ENCODE measurements at places on chromosomes 2 and 18.

DNA sequence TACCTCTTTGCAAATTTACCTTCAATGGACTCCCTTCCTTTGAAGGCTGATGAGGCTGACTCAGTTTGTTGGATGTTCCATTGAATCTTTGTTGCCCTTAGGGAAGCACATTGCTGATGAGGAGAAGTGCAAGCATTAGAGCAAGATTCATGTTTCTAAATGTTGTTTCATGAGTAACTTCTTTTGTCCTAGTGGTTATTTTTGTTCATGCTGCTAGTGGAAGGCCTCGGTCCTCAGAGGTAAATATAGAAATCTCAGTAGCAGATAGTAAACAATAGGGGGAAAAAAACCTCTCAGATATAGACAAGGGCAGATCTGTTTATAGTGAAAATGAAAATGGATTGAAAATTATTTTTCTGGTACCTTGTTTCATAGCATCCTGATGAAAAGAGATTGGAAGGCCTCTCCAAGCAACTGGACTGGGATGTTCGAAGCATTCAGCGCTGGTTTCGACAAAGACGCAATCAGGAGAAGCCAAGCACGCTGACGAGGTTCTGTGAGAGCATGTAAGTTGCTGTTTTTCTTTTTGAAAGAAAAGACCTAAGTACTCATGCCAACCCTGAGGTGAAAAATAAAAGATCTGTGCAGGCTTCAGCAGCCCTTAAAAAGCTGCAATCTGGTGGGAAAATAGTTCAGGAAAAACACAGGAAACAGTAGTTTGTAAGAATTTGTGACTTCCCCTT, 104.9 kb downstream of the CERS6 start:
- no peak for DNase-seq

DNA sequence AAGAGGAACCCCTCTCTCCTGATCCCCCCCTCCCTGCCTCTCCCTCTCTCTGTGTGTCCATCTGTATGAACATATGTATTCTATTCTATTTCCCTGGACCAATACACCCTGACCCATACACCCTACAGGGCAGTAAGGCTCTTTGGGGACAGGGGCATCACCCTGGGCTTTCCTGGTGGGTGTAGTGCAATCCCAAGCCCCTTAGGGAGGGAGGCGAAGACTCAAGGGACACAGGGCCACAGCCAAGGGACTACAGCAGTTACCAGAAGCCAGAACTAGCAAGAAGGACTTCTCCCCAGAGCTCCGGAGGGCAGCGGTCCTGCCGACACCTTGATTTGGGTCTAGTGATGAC, 214.2 kb upstream of the RAB6C start:
- DNase-seq: no peak

GRCh38 chr2:172012677-172013391, 13.1 kb downstream of the METAP1D start:
- no peak for DNase-seq

- DNase-seq: no peak
Measured at GRCh38 chr18:48742706-48743475, 204.1 kb downstream of the CTIF start.

GRCh38 chr18:11655606-11655932, 33.5 kb upstream of the GNAL start:
- DNase-seq: no peak

GRCh38 chr2:129480790-129481189, 498.7 kb upstream of the RAB6C start:
- DNase-seq: no peak

GRCh38 chr2:164906947-164907346, 48.4 kb downstream of the SLC38A11 start:
- DNase-seq: no peak

DNA sequence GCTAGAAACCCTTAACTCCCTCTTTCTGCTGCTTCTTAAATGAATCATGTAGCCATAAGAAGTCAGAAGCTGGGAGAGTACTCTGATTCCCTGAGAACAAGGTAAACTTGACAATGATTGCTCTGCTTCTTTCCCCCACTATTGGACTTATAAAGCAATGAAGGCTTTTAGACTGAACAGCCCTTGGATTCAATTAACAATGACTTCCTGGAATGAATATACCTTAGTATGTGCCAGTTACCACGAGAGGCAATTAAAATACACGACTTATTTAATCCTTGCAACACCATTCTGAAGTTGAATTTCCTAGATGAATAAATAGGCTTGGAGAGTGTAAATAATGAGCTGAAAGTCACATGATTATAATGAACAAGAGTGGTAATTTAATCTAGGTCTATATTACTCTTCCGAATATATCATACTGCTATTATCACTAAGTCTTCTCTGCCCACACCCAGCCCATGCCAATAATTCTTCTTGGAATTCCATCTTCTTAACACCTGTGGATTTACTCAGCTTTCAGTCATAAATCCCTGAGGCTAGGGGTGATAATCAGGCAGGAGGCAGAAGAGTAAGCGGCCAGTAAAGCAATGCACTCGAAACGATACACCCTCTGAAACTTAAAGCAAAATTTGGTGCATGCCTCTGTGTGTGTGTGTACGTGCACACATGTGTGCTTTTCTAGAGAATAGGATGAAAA, 170.2 kb downstream of the ATAD2B start:
- no peak for DNase-seq

- no peak for DNase-seq
Measured at GRCh38 chr2:17821535-17822444, 5.5 kb downstream of the MSGN1 start.

DNA sequence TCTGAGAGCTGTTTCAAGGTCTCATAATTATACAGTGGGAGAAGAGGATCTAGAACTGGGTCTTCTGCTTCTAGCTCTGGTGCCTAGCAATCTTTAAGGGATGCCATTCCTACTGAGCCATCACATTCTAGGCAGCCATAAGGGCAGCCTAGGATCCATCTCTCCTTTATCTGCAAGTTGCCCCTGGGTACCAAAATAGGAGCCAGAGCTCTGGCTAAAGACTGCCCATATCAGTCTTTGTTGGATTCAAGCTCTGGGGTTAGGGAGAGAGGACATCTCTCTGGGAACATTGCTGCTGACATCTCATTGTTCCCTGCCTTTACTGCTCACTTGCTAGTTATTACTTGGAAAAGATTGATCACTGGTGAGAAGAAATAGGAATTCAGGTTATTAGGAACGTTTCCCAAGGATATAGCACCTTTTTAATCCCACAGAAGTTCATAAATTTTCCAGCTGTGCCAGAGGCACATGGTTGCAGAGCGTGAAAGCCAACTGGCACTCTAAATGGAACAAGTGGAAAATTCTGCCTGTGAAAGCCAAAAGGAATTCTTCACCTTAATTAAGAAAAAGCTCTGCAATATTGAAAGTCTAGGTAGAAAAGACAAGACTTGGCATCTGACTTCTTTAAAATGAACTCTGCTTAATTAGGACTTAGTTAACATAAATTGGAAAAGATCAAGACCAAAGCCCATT, 102.2 kb downstream of the CDC42EP3 start:
- no peak for DNase-seq

- DNase-seq: no peak
Measured at GRCh38 chr2:149989447-149990063, 402.0 kb upstream of the MMADHC start.
